ENCODE measurements at places on chromosomes 16 and 17.
A peak's percentile ranks its signal among the peaks of the same experiment; 100 is the strongest.

GRCh38 chr17:82090549-82091263 lies 7.3 kb downstream of the FASN start:
- no peak for DNase-seq

GRCh38 chr16:89565506-89566372 lies 5.3 kb downstream of the RPL13 start:
- DNase-seq = peak; percentile 59

DNA sequence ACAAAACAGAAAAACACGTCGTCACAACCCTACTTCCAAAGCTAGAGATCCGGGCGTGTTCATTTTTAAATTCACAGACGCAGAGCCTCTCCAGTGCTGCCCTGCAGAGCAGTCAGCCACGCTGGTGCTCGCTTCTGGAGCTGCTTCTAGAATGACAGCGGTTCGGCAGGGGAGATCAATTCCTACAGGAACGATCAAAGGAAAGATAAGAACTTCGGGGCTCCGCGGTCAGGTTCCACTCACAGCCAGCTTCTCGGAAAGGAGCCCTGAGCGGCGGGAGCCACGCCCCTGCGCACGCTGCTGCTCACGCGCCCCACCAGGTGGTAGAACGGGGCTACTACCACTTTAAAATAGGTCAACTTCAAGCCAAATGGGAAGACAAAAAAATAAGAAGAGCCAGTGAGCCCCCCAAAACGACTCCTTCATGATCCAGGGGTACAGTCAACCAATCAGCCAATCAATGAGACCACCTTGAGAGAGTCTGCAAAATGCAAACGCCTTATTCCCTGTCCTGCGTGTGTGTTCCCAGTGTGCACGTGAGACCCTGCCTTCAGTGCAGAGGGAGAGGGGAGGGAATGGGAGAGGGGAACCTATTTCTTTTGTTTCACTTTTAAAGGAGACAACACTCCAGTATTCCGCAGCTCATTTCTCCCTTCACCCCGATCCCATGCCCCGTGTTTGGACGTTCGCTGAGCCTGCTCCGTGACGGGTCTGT lies 209.7 kb downstream of the RBFOX3 start:
- peak; percentile 76 for DNase-seq

- DNase-seq = no peak
These were observed 22.1 kb upstream of the ADGRG1 start for GRCh38 chr16:57606147-57606846.

GRCh38 chr16:768428-768827 lies 7.9 kb downstream of the MSLN start:
- no peak for DNase-seq

DNA sequence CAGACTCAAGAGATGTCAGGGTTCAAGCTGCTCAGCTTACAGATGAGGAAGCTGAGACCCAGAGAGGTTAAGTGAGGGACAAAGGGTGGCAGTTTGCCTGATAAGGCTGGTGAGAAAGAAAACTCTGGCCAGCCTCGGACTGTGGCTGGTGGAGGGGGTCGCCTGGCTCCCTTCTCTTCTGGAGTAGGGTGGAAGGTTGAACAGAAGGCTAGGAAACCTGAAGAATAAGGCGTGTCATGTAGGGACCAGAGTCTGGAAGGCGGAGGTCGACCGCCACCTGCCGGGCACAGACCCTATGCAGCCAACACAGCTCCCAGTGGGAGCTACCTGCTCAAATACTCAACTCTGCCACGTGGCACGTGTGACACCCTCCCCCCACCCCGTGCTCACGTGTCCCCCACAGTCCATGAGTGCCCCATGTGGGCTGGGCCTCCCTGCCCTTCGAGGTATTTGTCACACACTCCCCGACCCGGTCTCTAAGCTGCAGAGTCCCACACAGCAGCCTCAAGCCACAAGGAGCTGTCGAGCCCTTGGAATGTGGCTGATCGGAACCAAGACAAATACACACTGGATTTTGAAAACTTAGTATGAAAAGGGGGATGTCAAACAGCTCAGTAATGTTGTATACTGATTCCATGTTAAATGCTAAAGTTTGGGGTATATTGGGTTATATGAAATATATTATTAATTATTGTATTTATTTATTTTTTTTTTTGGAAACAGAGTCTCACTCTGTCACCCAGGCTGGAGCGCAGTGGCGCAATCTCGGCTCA lies 11.8 kb downstream of the HID1 start:
- DNase-seq = peak; percentile 50

- no peak for DNase-seq
These were observed 11.7 kb downstream of the NACA2 start for GRCh38 chr17:61579347-61579746.

DNA sequence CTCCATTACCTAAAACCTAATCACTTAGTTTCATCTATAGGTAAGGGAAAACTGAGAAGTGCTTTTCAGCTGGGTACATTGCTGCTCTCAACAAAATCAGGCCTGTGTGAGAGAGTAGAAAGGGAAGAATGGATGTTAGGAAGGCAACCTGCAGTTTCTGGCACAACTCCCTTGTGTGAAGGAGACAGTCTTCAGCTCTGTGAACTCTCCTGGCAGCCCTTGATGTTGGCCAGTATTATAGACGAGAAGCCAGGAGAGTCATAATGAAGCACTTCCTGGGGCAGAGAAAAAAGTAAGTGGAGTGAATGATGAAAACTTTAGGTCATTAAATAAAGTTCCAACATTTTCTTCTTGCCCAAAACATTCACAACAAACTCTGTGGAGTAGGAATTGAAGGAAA lies 260.1 kb downstream of the IRX3 start:
- DNase-seq = no peak

- DNase-seq = no peak
These were observed 243.5 kb downstream of the GSG1L start for GRCh38 chr16:27819881-27820610.

GRCh38 chr17:63191610-63192009 lies 225.6 kb downstream of the TANC2 start:
- DNase-seq = no peak

GRCh38 chr17:76506408-76507345 lies 5.5 kb upstream of the RHBDF2 start:
- DNase-seq = peak; percentile 88

DNA sequence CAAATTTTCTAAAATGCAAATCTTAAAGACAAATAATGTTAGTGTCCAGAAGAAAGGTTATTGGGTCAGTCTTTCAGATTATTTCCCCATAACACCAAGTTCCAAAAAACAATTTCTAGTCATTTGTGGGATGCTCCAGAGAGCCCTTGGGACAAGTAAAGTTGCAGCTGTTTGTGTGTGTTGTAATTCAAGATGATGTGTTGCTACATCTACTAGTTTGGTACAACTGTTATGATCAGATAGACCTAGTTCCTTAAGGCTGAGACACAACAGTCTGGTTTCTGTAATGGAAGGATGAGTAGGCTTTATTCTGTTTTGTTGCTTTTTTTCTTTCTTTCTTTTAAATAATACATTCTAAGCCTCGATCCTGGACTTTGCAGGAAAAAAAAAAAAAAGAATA lies 41.9 kb downstream of the PIGL start:
- no peak for DNase-seq

- DNase-seq = no peak
These were observed 75.8 kb upstream of the RPH3AL start for GRCh38 chr17:428414-428813.

GRCh38 chr16:86297866-86298757 lies 212.2 kb upstream of the FOXF1 start:
- DNase-seq = no peak

DNA sequence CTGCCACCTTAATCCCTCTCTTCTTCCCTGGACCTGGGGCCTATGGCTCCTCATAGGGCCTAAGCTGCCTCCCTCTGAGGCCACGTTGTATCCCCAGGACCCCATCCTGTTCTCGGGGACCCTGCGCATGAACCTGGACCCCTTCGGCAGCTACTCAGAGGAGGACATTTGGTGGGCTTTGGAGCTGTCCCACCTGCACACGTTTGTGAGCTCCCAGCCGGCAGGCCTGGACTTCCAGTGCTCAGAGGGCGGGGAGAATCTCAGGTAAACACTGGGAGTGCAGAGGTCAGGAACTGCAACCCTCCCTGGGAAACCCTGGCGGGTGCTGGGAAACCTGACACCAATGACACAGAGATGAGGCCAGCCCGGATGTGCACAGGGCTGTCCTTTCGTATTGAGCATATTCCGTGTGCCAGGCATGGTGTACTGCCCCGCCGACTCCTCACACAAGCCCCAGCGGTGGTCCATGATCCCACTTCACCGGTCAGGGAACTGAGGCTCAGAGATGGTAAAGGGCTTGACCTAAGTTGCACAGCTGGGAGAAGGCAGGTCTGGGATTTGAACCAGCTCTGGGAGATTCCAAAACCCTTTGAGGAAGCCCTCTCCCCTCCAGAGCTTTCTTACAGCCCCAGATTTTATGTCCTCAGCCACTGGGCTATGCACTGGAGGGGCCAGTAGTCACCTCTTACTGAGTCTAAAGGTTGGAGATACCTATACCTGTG lies 22.9 kb downstream of the ANKRD40 start:
- no peak for DNase-seq

GRCh38 chr17:12252462-12252861 lies 231.8 kb downstream of the MAP2K4 start:
- no peak for DNase-seq

GRCh38 chr17:61159221-61159814 lies 240.3 kb upstream of the TBX2 start:
- DNase-seq = no peak

GRCh38 chr16:8740775-8741355 lies 56.6 kb downstream of the TMEM186 start:
- DNase-seq = no peak

DNA sequence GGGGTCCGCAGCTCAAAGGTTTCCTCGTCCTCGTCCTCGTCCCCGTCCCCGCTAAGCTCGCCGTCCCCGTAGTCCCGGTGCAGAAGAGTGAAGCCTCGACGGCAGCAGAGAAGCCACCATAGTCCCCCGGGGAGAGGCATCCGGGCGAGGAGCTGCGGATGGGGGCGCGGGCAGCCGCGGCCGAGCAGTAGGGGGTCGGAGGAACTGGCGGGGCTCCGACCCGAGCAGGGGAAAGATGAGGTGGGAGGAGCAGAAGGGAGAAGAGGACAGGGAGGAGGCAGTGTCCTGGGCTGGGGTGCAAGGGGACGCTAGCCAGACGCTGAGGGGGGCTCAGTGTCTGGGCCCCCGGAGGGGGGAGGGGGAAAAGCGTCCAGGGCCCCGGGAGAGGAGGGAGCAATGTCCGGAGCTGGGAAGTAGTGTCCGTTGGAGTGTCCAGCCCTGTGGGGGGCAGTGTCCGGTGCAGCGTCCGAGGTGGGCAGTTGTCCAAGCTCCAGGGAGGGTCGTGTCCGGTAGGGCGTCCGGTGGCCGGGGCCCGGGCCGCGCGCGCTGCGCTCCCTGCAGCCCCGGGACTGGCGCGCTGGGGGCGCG lies at the start of gene PLEKHH3:
Gene PLEKHH3 (minus strand): TSS at position 571 of the 588 bp plus-strand sequence. CDS start 431 bp downstream, at position 140.
- peak; percentile 19 for DNase-seq

Measured in CD4-positive, alpha-beta T cell treated with Interleukin-6 for 4 hours (primary cell).